ENCODE measurements at places on chromosomes 6 and 20.

GRCh38 chr20:25376886-25377285 is 13.7 kb downstream of the ABHD12 start:
- DNase-seq = no peak

DNA sequence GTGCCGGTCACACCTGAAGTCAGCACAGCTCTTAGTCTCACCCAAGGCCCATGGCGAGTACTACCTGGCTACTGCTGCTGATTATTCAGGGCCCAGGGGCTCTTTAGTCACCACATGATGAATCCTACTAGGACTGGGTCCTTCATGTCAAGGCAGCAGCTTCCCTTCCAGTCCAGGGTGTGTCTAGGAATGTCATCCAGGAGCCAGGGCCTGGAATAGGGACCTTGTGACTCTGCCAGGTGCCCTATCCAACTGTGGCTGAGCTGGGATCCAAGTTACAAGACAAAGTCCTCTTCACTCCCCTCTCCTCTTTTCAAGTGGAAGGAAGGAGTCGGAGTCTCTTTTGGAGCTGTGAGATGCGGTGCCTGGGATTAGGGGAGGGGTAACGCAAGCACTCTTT is 85.5 kb downstream of the CFAP61 start:
- DNase-seq = no peak

DNA sequence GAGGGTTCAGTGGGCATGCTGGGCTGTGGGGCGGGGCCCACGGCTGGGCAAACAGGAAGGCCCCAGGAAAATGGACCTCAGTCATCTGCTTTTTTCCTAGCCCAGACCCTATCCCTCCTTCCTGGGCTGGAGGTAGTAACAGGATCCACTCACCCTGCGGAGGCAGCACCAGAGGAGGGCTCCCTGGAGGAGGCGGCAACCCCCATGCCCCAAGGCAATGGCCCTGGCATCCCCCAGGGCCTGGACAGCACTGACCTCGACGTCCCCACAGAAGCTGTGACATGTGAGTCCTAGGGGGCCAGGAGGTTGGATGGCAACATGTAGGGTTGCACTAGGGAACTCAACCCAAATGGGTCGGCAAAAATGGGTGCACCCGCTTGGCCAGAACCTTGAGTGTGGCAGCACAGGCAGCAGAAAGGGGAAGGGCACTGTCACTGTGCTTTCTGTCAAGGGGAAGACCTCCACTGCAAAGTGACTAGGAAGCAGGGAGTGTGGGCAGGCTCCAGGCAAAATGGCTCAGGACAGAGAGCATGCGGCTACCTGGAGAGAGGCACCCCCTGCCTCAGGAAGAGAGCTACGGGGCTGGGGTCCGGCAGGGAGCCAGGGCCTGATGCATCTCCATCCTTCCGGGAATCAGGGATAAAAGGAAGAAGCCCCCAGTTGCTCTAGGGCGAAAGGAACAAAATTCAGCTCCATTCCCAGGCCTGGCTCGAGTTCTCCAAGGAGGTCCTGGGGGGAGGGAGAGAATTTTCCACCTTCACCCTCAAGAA is 7.9 kb downstream of the MDFI start:
- no peak for DNase-seq

- DNase-seq = no peak
Observed at GRCh38 chr6:149899486-149899885, 1.6 kb upstream of the RAET1E start.

DNA sequence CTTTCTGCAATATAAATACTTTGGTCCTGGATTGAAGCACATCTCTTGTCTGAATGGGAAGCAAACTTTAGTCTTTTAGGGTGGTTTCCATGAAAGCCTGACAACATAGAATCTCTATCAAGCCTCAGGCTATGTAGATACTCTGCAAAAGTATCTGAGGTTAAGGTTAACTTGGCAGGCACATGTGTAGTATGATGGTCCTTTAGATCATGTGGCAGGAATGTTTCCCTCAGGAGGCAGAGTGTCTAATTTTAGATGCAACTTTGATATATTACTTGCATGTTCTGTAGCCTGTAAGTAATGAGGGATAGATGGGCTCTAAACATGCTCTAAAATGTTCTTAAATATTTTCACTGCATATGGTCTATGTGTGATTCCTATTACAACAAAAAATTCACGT is 8.2 kb downstream of the MYB start:
- no peak for DNase-seq

DNA sequence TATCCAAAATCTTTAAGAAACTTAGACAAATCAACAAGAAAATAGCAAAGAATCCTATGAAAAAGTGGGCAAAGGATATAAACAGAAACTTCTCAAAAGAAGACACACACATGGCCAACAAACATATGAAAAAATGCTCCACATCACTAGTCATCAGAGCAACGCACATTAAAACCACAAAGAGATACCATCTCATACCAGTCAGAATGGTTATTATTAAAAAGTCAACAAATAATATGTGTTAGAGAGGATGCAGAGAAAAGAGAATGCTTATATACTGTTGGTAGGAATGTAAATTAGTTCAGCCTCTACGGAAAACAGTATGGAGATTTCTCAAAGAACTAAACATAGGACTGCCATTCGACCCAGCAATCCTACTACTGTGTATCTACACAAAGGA is 212.0 kb upstream of the DTNBP1 start:
- no peak for DNase-seq

DNA sequence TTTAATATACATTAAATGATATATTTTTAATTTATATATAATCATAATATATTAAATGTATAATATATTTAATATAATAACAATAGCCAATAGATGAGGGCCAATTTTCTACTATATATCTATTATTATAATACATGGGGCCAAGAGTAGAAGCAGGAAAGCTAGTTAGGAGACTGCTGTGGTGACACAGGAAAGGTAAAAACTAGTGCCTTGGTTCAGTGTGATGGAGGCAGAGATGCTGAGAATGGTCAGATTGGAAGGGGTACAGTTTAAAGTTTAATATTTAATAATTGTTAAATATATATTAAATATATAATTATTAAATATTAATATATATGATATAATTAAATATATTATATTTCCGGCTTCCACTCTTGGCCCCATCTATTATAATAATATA is 102.9 kb upstream of the RNF217 start:
- no peak for DNase-seq

DNA sequence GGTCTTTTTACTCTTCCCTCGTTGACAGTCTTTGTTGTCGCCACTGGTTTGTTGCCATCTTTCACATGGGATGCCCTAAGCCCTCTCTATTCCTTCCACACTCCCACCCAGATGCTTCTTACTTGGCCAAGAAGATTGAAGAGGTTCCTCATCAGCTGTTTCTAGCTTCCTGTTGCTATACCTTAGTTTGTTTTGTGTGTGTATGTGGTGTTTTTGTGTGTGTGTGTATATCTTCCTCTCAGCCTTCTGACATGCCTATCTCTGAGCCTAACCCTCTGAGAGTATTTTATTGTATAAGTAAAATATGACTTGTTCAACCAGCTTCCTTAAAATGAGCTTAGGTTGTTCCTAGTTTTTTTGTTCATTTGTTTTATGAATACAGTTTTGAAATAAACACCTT is 35.9 kb downstream of the ENPP1 start:
- DNase-seq = no peak

DNA sequence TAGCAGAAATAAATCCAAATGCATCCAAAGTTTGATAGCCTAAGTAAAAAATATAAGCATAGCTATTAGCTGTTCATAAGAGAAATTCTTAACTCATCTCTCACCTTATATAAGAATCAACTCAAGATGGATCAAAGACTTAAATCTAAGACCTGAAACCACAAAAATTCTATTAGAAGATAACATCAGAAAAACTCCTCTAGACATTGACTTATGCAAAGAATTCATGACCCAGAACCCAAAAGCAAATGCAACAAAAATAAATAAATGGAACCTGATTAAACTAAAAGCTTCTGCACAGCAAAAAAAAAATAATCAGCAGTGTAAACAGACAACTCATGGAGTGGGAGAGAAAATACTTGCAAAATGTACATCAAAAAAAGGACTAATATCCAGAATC is 184.3 kb downstream of the TFAP2A start:
- no peak for DNase-seq

- no peak for DNase-seq
Observed at GRCh38 chr6:141540207-141540606, 592.5 kb upstream of the GJE1 start.

DNA sequence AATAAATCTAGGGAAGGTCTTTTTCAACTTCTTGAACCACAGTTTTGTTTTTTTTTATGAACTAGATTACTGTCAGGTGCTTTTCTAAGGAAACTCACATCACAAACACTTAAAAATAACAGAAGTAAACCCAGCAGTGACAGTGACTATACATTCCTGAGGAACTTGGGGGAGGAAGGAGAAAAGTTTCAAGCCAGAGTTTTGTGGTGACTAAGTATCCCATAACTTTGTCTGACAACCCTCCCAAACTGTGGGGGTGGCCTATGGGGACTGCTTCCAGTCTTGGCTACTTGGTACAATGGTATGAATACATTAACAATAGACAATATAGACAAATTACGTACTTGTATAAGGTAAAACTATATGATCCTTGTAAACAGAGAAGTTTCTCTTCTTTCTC is 202.5 kb upstream of the MAN1A1 start:
- no peak for DNase-seq

- no peak for DNase-seq
Observed at GRCh38 chr20:63911176-63911575, 16.2 kb downstream of the DNAJC5 start.

DNA sequence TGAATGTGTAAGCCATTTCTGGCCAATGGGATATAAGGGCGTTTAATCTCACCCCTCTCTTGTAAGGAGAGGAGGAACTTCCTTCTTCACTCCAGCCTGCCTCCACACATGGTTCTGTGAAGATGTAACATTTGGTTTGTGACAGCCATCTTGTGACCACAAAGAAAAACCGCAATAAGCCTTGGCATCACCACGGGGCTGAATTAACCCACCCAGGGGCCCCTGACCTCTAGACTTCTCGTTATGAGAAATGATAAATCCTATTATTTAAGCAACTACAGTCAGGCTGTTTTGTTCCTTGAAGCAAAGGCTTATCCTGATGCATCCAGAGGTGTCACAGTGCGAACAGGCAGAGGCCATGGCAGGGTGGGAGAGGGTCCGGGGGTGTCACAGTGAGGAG is 139.7 kb downstream of the CDC5L start:
- DNase-seq = no peak

DNA sequence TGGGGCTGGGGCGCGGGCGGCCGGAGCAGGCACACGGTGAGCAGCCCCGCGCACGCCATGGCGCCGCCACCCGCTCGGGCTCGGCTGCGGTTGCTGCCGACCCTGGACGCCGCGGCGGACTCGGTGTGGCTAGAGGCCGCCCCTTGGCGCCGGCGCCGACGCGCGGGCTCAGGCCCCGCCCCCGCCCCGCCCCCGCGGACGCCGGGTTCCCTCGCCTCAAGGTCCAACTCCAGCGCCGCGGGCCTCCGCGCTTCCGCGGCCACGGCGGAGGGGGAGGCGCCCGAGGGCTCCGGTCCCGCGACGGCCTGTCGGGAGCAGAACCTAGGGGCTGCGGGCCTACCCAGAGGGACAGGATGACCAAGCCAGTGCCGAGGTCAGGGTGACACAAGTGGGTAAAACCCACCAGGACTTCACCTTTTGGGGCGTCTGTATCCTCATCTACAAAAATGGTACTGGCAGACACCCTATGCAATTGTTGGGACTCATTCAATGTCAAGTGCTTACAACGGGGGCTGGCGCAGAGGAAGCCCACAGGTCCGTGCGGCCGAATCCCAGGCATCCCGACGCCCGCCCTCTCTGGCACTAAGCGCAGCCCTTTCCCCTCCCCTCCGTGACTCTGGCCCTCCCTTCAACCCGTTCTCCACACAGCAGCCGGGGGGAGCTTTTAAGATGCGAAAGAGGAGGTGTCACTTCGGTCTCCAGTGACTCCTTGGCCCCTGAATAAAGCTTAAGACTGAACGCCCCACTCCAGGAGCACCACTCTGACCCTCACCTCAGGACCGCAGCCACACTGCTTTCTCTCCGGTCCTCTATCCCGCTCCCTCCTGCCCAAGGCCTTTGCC is at the start of gene NECAB3:
TSS of gene NECAB3 (minus strand) at position 135 of the 842 bp plus-strand sequence. CDS start at position 59, 76 bp downstream.
- peak; percentile 90 for DNase-seq

GRCh38 chr20:603116-603640 is 6.9 kb downstream of the TCF15 start:
- DNase-seq = no peak

DNA sequence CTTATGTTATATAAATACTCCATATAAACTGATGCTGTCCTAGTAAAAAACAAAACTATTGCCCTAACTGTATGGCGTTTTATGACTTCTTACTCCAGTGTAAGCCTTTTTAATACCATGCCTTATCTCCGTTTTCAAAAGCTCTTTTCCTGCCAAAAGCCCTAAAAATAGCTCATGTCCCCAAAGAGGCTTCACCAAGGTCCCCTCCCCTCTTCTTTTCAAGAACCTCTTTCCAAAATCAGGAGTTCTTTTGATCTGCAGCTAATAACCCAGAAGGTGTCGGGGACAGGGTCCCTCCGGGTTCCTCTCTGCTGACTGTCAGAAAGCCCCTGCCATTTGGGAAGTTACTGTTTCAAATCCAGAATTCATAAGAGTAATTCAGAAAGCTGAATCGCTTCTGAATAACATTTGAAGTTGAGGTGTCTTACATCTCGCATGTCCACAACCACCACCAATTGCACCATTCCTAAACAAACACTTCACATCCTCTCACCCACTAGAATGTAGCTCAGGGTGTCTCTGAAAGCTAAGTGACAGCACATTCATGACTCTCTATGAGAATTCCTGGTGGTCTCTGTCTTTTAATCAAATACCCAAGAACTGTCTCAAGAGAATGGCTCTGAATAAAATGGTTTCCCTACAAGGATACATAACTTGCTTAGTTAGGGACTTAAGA is 13.3 kb downstream of the TASP1 start:
- no peak for DNase-seq

DNA sequence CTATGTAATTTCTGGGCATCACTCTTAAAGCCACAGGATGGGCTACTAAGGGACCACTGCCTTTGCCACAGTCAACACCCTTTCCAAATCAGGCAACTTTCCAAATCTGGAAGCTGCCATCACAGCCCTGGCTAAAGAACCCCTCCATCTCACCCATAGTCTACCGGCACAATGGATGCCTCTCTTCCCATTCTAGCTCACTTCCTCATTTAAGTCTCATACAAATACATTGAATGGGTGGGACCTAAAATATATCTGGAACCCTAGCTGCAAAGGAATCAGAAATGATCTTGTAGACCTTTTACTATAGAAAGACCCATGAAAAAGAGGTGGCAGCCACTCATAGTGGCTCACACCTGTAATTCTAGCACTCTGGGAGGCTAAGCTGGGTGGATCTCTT is 3.3 kb upstream of the TREML4 start:
- no peak for DNase-seq

GRCh38 chr6:14865531-14866100 is 380.3 kb upstream of the JARID2 start:
- DNase-seq = no peak

DNA sequence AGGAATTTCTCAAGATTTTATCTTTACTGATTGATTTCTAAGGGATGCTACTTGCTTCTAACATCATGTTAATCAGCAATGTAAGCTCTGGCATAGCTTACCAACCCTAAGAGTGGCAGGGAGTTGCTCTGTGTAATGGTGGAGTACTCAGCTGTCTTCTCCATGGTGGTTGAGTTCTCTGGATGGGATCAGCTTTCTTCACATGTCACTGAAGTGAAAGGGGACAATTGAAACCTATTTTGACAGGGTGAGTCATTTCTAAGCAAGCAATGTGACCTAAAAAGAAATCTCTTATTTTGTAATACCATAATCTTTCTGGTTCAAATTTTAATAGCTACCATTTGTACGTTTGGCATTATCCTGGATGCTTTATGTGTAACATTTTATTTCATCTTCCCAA is 430.4 kb downstream of the GJA1 start:
- no peak for DNase-seq

- peak; percentile 69 for DNase-seq
Observed at GRCh38 chr6:20706939-20707485, 172.8 kb downstream of the CDKAL1 start.

- no peak for DNase-seq
Observed at GRCh38 chr6:89239338-89239737, 22.2 kb upstream of the GABRR1 start.
